Liver (tissue), 10 donors: ENCODE measurements at places on chromosomes 16 and 17.

GRCh38 chr17:30224419-30224960, 11.0 kb downstream of the SLC6A4 start:
- no peak for DNase-seq

DNA sequence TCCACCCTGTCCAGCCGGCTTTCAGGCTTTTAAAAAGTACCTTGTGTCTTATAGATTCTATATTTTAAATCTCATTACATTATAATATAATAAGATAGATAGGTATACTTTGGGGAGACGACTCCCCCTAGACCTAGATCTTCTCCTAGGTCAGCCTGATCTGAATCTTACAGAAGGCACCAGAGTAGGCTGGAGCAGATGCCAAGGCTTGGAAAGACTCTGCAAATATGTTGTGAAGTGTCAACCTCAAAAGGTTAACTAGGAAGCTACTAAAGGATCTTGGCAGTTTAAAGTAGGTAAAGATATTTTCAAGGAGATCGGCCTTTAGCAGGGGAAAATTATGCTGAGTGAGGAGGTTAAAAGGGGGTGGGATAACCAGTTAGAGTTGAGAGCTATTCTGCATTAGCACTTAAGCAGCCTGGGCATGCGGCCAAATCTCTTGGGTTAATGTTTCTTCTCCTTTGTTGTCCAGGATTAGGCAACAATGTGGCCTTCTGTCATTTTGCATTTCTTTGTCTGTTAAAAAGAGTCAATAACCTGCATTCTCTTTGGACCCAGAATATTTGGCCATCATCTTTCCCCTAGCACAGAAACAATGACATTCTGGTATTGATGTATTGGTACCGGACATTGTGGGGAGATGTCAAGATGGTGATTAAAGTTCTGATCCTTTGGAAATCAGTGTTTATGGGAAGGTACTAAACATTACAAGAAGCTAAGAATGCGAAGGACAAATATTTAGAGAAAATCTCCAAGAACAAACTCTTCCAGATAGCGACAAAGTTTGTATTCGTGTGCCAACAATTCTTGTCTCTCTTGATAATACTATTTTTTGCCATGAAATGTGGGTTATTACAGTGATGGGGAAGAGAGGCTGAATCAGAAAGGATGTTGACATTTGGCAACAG, 51.2 kb upstream of the DHX40 start:
- DNase-seq = peak; percentile 71

DNA sequence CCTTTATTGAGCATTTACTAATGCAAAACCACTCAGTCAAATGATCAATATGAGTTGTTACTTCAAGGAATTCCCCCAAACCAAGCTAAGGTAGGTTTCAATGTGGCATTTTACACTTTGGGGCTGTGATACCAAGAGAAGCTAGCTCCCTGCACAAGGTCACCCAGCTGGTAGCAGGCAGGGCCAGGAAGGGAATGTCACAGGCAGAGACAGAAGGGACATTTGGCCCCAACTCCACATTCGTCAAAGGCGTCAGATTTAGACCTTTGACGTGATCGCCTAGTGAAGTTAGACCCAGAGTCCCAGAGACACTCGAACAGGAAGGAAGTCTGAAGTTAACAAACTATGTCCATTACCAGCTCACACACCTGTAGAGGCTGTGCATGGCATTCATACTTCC, 5.5 kb upstream of the SMG1 start:
- no peak for DNase-seq

GRCh38 chr17:34620458-34620857, 41.1 kb downstream of the TMEM132E start:
- no peak for DNase-seq

- DNase-seq = no peak
Measured at GRCh38 chr17:58641887-58642311, 49.9 kb downstream of the TEX14 start.

- no peak for DNase-seq
Measured at GRCh38 chr16:84036982-84037425, 5.6 kb downstream of the SLC38A8 start.

GRCh38 chr17:44977814-44978550, 9.9 kb upstream of the C1QL1 start:
- DNase-seq = no peak

DNA sequence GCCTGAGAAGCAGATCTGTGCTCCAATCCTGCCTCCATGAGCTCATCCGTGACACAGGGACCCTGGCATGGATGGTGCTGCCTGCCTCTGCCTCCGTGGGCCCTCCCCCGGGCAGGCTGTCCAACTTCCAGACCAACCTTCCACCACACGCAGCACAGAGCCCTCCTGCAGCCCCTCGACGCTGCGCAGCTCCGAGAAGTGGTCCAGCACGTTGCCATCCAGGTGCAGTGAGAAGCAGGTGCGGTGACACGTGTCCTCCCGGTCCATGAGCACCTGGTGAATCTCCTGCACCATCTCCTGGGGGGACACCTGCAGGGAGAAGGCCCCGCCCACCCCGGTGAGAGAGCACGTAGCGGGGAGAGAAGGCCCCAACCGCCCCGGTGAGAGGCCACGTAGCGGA, 8.4 kb downstream of the CLUH start:
- DNase-seq = no peak

DNA sequence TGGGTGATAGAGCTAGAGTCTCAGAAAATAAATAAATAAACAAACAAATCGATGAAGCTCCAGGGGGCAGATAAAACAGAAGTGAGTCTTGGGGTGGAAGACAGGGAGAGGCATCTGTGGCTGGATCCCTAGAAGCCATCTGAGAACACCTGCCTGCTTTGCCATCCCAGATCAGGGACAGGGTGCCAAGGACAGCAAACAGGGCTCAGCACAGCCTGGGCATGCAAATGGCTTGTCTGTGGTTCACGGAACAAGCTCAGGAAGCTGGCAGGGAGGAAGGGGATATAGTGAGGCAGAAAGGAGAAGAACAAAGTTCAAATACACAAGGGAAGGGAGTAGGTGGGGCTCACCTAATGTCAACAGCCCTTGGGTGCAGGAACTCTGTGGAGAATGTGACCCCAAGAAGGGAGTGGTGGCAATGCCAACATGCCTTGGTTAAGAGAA, 27.5 kb downstream of the TRIM25 start:
- no peak for DNase-seq

- no peak for DNase-seq
Measured at GRCh38 chr16:46428108-46429061, 192.8 kb downstream of the SHCBP1 start.

GRCh38 chr17:17455173-17455572, 21.6 kb upstream of the MED9 start:
- DNase-seq = no peak

DNA sequence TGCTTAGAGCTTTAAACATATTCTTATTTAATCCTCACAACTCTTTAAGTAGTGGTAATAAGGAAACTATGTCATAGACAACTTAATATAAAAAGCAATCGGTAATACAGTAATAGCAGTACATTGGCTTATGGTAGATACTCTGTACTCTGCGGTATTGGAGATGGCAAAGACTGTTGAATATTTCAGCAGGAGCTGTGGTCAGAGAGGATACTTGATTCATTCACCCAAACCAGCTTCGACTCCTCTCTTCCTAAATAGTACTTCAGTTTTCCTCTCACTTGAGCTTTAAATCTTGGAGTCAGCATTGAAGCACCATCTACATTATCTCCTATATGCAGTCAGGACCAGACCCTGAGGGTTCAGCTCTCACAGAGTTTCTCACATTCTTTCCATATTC, 169.3 kb downstream of the CYB561 start:
- DNase-seq = no peak

- no peak for DNase-seq
Measured at GRCh38 chr17:41547378-41547841, 19.3 kb upstream of the KRT19 start.

GRCh38 chr17:8466873-8467272, 31.2 kb downstream of the NDEL1 start:
- no peak for DNase-seq

DNA sequence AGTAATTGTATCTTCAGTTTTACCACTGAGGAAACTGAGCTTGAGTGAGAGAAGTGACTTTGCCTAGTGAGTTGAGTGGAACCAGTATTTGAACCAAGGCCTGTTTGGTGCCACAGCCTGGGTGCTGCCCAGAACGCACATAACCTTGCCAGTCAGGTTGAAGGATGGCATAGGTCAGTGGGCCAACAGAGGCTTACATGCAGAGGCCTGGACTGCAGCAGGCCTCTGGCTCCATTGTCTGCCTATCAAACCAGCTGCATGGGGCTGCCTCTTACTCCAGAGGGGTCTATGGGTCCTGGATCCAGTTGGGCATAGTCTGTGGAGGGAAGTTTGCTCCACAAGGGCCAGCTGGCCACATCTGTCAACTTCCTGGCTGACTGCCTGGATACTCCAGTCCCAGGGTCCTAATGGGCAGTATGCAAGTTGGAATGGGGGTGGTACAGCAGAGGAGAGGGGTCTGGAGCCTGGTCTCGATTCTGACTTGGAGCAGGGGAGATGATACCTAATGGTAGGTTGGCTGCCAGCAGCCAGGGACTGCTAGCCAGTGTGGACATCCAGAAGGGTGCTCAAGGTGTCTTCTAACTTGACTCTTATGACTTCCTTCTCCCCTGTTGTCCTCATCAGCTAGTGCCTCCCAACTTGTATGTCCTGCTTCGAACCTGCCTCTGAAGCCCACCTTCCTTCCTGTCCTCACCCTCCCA, 11.1 kb upstream of the RNF112 start:
- no peak for DNase-seq

DNA sequence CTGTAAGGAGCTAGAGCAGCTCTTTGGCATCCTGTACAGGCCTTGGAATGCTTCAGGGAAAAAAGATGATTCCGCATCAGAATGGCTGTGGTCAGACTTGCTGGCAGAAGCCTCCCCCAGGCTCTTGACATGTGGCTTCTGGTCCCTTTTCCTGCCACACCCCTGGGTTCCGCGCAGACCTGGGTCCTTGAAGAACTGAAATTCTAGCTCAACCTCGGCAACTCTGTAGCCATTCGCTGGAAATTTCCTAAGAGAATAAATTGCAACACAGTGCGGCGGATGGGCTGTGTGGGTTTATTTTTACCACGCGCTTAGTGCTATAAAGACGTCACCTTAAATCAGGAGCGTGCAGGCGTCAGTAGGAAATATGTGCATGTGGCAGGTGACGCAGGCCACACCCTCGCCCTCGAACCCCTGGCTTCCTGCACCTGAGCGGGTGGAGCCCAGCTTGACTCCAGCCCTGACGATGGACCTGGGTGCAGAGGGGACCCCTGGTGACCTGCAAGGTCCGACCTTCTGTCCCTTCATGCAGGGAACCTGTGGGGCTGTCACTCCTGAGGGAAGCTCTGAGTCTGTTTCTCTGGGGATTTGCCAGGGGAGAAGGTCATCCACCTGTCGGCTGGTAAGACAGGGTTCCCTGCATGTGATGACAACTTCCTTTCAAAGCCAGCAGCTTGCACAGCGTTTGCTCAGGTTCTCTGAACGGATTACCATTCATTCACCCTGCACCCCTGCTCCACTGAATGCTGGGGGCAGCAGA, 46.3 kb downstream of the METRNL start:
- DNase-seq = no peak

DNA sequence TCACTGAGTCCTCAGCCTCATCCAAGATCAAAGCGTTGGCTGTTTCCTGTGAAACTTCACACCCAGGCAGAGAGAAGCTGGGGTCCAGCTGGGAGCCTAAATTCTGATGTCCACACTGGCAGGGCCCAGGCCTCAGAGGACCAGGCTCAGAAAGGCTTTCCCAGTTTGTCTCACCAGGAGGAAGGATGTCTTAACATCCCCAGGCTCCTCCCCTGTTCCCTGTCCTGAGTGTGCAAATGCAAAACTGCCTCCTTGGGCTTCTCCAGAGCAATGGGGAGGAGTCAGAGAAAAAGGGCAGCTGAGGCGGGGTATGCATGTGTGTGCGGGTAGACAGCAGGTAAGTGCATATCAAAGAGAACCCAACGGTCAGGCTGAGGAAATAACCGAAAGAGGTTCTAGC, 45.7 kb downstream of the CUEDC1 start:
- DNase-seq = no peak

DNA sequence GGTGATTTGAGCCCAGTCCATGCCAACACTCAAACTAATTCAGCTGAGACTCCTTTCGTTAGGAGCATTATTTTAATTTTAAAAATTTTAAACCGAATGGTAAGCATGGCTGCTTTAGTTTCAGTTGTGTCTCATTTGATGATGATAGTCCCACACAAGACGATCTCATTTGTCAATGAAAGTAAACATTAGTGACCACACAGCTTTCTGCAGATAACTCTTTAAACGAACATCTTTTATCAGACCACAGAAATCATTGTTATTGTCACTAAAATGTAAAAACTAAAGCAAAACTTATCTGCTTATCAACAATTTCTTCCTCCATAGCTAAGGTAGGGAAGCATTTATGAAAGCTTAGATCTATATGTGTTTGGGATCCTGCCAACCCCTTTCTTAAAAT, 382.2 kb downstream of the ZFHX3 start:
- DNase-seq = no peak

GRCh38 chr17:83055911-83056582, 23.4 kb upstream of the METRNL start:
- DNase-seq = no peak

DNA sequence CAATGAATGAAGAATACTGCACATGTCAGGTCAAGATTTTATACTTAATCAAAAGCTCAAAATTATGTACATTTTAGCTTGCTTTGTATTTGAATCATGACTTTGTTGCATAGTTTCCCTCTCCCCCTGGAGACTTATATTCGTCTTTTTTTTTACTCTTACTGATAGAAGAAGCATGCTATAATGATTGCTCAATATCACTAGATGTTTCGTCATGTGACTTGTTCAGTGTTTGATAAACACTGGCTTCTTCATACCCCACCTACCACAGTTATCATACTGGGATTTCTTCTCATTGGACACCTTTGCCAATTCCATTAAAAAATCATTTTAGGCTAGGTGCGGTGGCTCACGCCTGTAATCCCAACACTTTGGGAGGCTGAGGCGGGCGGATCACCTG, 148.7 kb downstream of the FTO start:
- no peak for DNase-seq

DNA sequence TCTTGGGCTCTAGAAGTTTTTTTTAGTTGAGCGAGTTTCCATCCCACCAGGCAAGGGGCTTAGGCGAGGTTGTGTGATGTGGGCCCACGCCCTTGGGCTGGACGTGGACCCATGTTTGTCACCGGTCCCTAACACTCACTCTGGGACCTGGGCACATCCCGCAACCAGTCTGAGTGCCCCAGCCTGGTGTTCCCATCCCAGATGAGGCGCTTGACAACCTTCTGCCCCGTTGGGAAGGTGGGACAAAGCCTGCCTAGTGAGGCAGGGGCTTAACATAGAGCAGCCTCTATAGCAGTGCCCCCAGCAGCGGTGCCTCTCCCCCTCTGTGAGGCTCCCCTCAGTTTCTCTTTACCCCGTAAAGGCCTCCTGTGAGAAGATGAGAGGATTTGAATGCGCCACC, 22.5 kb downstream of the CMIP start:
- no peak for DNase-seq
